Thoracic aorta endothelial cell (primary cell): ENCODE measurements at places on chromosomes 3 and 15. TPM values are rescaled to one million over a fixed set of nuclear protein-coding genes. Genes with fewer than 3 reads are reported as not detected.

Gene PPM1L
- total RNA-seq: 3.6 and 4.5 TPM in 2 replicates

Gene TGM4
- 0.07 and 0.13 TPM in 2 replicates for total RNA-seq

Gene IL12A
- total RNA-seq: 0.65 and 0.80 TPM in 2 replicates

Gene TIMP4
- total RNA-seq: 0.14 TPM in 1 of 2 replicates, not detected in the other

Gene WNT5A
- total RNA-seq: 0.07 and 0.27 TPM in 2 replicates

Gene BSN
- 0.13 and 0.14 TPM in 2 replicates for total RNA-seq

Gene SOX2
- not detected in 2 replicates for total RNA-seq
